NCI-H82 (cell line): ENCODE measurements at places on chromosomes 4 and X.

- DNase-seq, result no peak
These were observed 404.6 kb upstream of the FAT1 start for GRCh38 chr4:187128222-187128621.

GRCh38 chrX:46648660-46649059, 75.1 kb downstream of the CHST7 start:
- no peak for DNase-seq

GRCh38 chr4:63901304-63901703, 507.9 kb downstream of the TECRL start:
- DNase-seq, result no peak

GRCh38 chr4:54197926-54198325, 31.2 kb upstream of the PDGFRA start:
- DNase-seq, result no peak

GRCh38 chr4:103753868-103754653, 34.3 kb upstream of the TACR3 start:
- DNase-seq, result peak; percentile 7

DNA sequence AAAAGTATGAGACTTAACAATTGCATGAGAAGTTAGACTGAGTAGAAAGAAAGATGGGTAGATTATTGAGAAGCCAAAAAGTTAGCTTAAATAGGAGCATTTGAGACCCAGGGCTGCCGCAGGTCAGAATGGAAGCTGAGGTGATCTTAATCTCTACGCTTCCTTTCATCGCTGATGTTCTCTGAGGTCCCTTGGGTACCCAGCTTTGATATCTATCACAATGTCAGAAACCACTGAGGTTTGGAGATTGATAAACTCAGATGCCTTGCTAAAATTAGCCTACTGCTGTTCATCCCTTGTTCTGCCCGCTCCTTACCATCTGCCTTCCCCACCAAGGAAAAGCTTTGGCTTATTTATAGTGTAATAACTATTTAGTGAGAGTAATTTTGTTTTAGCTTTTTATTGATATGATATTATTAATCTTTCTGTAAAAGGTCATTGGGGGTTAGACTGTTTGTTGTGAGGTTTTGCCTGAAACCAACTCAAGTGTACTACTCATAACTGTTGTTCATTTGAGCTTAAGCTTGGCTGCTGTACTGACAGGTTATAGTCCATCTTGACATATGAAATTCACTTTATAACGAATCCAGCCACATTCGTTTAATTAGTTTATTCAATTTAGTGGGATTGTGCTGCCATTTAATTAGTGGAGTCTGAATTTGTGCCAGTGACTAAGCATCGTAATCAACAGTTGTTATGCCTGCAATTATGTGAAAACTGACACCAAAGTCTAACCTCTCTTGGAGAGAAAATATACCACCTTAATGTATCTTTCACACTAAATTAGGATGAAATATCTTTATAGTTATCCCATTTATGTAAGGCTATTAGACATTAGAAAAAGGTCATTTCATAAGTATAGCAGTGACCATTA, 15.1 kb downstream of the MCUB start:
- peak; percentile 32 for DNase-seq

DNA sequence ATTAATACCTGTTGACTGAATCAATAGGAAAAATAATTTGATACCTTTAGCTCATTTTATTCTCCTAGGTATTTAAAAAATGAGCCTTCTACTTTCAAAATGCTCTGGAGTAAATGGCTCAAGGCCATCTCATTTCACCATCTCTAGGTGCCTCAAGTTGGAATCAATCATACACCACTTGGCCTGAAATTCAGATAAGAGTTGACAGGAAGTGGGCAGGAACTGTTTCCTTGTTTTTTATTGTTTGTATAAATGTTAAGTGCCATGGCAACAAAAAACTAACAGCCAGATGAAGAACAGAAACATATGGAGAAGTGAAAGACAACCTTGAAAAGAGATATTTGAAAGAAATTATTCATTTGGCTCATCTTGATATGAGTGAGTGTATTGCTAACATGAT, 12.4 kb downstream of the LIMCH1 start:
- DNase-seq, result no peak

DNA sequence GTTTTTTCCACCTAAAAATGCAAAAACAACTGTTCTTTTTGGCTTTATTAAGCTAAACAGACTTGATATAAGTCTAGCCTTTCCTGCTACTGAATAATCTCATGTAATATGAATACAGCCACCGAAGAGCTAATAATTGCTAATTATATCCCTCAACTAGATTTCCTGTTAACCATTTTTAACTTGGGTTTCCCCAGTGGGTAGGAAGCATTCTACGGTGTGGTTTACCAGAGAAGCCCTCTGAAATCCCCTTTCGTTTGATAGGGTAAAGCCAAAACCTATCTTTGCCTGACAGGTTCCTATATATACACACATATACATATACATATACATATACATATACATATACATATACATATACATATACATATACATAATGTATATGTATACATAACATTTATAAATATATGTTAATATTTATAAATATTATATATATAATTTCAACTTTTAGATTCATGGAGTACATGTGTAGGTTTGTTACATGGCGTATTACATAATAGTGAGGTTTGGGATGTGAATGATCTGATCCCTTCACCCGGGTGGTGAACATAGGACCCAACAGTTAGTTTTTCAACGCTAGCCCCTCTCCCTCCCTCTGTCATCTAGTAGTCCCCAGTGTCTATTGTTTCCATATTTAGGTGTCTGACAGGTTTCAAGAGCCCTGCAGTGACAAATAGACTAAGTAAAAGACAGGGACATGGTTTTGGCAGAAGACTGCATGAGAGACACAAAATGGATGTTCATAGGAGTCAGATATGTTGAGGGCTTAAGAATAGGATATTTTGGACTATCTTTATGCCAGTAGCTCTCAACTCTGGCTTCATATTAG, 62.4 kb downstream of the ATXN3L start:
- DNase-seq, result peak; percentile 1

- DNase-seq, result no peak
These were observed 218.5 kb upstream of the ANKRD50 start for GRCh38 chr4:124931050-124931449.

GRCh38 chrX:31154946-31155345, 83.1 kb upstream of the FTHL17 start:
- no peak for DNase-seq

DNA sequence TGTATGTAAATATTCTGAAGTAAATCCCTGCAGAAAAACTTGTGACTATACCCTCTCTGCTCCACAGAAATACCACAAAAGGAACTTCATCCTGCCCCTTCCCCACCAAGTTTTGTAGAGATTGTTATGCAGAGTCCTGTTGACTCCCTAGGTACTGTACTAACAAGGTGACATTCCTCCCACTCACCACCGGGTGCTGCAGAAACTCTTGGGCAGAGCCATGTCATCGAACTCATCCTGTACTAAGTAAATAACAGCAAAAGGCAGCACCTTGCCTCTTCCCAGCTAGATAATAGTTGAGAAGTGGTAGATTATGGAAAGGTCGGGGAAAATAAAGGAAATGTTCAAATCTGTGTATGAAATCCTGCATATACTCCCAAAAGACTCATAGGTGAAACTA, 233.3 kb downstream of the STPG2 start:
- peak; percentile 14 for DNase-seq

DNA sequence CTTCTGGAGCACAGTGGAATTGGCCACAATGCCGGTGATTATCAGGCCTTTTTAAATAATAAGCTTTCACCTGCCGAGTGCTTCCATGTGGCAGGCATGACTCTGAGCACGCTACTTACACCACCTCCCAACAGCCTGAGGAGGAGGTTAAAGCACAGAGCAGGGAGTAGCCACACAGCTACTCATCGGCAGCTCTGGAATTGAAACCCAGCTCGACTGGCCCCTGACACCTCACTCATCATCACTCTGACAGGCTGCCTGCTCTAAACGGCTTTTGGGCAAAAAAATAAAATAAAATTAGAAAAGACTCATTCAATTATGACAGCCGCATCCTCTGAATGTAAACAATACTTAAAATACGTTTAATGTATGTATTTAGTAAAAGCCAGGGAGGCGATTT, 326.4 kb upstream of the NOCT start:
- no peak for DNase-seq

- no peak for DNase-seq
These were observed 136.7 kb upstream of the C1QTNF7 start for GRCh38 chr4:15291122-15291521.

GRCh38 chr4:97432551-97432950, 710.7 kb downstream of the STPG2 start:
- no peak for DNase-seq

GRCh38 chr4:79495447-79495846, 87.4 kb upstream of the GK2 start:
- DNase-seq, result peak; percentile 92
